ENCODE measurements at places on chromosomes 2 and 18.

DNA sequence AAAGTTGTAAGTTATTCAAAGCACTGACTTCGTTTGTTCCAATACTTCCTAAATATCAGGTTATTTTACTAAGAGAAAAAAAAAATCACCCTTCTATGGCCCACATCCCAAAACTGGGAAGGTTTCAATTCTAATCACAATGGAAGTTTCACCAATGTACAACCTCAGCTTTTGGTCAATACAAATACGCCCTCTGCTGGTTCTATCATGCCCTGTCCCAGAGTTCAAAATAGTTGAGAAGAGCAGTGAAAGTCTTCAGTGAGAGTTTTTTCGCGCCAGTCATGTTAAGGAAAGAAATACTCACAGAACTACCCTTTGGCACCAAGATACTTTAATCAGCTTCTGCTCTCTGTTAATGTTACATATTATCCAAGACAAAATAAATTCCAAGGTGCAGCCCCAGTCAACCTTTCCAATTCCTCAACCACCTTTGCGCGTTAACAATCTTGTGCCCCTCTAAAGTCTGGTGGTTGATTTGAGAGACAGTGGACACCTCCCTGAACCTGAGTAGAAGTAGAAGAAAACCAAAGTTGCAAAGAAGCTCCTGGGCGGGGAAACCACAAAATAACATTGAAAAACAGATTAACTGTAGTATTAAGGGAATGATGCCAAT lies 59.9 kb downstream of the SUMO1 start:
- DNase-seq, result peak; percentile 75

DNA sequence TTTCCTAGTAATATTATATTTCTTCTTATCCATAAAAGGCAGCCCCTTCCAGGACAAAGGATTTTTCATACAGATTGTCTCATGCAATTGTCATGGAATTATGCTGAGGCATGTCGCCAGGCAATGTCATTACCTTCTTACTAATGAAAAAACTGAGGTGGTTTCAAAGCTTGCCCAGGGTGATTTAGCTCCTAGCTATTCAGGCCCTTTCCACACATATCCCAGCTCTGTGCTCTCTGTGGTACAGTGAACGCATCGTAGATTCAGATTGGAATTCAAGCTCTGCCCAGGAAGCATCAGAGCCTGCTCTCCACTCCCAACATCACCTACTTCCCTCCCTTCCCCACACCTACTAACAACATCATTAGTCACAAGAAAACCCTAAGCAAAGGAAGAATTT lies 60.1 kb downstream of the ATP8B1 start:
- no peak for DNase-seq

GRCh38 chr18:9516437-9517064 lies 41.2 kb downstream of the RALBP1 start:
- peak; percentile 63 for DNase-seq

GRCh38 chr2:3566806-3567205 lies 8.3 kb upstream of the RPS7 start:
- DNase-seq, result no peak

DNA sequence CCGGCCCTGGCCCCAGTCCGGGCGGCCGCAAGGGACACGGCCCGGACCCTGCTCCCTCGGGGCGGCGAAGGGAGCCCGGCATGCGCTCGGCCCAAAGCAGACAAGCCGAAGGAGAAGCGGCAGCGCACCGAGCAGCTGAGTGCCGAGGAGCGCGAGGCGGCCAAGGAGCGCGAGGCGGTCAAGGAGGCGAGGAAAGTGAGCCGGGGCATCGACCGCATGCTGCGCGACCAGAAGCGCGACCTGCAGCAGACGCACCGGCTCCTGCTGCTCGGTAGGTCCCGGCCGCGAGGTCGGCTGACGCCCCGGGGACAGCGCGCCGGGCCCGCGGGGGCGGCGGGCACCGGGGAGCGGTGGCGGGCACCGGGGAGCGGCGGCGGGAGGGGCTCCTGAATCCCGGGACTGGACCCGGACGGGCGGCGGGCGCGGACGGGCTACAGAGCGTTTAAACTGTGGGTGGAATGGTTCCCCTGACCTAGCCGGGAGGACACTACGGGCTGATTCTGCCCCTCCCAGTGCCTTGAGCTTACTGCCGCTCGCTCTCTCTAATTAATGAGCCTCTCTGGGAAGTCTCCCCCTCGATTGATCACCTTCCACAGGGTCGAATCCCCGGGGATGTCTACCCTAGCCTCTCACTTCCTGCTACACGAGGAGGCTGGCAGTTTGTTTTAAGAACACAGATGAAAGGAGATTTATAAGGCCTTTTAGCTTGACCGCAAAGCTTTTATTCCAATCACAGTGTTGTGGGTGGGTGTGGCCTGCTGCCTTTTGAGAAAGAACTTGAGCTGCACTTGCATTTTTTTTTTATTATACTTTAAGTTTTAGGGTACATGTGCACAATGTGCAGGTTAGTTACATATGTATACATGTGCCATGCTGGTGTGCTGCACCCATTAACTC lies 853 bp downstream of the GNAL start:
- peak; percentile 17 for DNase-seq

GRCh38 chr2:218271865-218272530 lies 1.7 kb downstream of the PNKD start:
- DNase-seq, result peak; percentile 23

GRCh38 chr2:72992734-72993102 lies 75.4 kb downstream of the EMX1 start:
- no peak for DNase-seq

GRCh38 chr2:4762951-4763376 lies 929.2 kb upstream of the SOX11 start:
- DNase-seq, result peak; percentile 33

- no peak for DNase-seq
Measured at GRCh38 chr2:234669621-234670020, 172.7 kb upstream of the ARL4C start.

GRCh38 chr2:98436734-98437133 lies 7.9 kb upstream of the INPP4A start:
- DNase-seq, result no peak

- no peak for DNase-seq
Measured at GRCh38 chr2:97910403-97911205, 85.1 kb downstream of the TMEM131 start.

DNA sequence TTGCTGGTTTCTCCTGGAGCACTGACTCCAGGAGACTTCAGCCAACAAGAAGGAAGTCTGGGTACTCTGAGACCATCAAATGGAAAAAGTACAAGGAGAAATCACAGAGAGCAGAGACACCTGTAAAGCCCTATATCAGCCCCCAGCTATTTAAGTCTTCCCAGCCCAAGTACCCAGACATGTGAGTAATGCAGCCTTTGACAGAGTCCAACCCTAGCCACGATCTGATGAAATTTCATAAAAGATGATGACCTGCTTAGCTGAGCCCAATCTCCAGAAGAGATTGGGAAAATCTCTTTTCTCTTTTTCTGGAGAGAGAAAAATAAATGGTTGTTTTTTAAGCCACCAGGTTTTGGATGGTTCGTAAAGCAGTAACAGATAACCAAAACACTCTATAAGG lies 196.6 kb downstream of the NBAS start:
- DNase-seq, result no peak

DNA sequence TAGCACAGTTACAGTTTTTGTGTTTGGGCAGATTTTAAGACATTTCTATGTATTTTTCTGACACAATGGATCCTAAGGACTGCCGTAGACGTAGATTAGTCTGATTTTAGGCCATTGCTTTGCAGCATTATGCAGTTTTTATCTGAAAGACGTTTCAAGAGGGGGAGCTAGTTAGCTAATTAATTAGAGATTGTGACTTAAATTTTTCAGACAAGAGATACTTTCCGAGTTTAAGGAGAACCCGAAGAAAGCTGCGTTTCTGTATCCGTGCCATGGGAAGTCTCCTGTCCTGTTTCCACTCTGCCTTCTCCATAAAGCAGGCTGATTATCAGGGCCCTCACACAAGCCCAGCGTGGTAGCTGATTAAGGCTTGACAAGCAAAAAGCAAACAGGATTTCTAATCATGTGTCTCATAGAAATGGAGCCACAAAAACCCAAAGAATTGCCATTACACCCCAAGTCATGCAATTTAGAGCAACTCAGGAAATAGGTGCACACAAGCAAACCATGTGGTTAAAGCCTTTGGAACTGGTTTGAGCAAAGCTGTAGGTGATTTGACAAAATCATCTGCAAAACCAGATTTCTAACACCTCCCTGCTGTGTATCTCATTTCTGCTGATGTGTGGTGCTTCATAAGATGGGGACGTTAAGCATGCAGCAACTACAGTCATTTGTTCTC lies 808.1 kb downstream of the RNF144A start:
- DNase-seq, result peak; percentile 29

- no peak for DNase-seq
Measured at GRCh38 chr2:19982268-19982667, 7.6 kb downstream of the WDR35 start.

- no peak for DNase-seq
Measured at GRCh38 chr2:173970516-173970924, 5.3 kb upstream of the SP3 start.

- peak; percentile 22 for DNase-seq
Measured at GRCh38 chr2:149733936-149734685, 146.5 kb upstream of the MMADHC start.

DNA sequence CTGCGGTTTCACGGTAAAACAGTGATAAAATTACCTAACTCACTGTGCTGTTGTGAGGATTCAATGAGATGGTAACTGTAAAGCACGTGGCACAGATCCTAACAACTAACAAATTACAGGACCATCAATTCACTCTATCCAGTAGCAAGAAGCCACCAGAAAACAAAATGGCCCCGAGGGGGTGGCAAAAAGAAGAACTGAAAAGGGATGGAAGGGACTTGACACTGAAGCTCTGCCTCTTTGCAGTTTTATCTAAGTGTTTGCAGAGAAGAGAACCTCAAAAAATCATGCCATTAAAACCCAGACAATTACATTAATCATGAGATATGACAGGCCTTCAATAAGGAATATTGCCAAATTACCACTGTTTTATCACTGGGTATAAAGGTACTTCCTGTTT lies 46.7 kb downstream of the IRS1 start:
- DNase-seq, result no peak

DNA sequence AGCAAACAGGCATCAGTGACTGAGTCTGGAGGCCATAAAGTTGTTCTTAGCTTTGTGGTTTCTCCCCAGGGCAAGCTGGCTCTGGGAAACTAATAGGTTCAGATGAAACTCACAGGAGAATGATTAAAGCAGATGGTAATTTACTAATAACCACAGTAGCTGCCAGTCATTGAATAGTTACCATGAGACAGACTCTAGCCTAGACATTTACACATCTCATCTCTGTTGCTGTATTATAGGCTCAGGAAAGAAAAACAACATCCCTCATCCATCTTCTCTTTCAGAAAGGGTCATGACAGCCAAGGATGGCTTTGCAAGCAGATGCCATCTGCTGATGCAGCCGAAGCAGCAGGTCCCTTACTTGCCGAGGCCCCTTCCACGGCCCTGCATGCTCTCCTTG lies 314.0 kb upstream of the ID2 start:
- no peak for DNase-seq

DNA sequence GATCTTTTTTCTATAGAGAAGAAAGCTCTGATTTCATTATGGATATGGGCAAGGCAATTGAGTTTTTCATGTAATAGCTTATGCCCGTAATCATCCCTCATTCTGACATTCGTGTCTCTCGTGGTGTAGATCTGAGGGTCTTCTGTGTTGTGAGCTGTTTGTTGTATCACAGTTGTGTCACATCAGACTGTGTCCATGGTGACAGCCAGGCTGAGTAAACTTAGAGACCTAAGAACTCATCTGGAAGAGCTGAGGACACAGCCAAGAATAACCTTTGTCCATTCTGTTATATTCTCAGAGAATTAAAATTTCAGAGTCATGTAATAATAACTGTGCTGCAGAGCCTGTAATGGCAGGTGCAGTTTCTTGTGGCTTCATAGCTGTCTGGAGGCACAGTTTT lies 116.5 kb downstream of the ATP9B start:
- DNase-seq, result no peak

- DNase-seq, result no peak
Measured at GRCh38 chr2:218014706-218015585, 12.2 kb upstream of the TNS1 start.

DNA sequence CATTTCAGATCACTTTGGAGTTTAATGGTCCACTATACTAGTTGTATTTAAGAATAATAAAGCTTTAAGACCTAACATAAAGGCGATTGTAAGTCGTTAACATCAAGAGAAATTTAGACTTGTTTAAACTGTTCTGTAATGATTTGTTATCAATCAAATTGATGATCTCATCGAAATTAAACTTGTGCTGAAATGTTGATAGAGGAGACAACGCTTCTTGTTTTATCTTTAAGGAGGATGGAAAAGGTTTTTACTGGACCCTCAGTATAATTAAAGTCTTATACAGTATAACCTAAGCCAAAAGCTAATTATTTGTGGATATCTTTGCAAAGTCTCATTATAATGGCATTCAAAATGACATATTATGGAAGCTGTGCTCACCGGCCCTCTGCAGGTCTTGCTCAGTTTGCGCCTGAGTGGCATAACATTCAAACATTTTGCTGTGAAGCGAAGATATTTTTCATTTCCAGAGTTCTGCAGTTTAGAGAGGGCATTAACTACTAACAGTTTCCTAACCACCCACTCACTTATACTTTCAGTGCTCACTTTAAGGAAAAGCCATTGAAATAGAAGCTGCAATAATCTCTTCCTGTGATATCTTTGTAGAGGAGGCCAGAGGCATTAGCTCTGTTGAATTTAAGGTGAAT lies 1.4 kb upstream of the SERTAD2 start:
- peak; percentile 48 for DNase-seq

DNA sequence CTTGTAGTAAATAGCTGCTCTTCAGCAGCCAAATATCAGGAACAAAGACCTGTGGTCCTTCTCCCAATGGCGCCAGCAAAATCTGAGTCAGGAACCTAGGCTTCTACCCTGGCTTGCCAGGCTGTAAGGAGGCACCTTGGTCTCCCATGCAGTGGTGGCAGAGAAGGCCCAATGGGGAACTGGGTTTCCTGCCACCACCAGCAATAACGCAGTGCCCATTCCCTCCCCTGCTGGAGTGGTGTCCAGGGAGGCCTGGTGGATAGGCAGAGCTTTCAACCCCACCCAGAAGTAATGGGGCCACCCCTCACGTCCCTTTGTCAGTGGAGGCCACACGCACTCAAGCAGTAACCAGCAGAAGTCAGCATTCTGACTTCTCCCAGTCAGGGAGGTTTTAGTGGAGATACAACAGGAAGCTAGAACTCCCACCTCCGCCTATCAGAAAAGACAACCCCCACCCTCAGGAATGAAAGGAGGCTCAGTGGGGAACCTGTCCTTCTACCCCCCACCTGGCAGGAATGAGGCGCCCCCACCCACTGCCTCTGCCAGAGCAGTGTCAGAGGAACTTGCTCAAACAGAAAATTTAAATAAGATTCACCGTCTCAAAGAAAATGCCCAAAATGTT lies 132.4 kb downstream of the COPS8 start:
- no peak for DNase-seq
